IPS DF 19.7 (cell line): ENCODE measurements at places on chromosomes 2 and 18.

GRCh38 chr2:7454592-7454991 lies 537.4 kb downstream of the RNF144A start:
- DNase-seq, result no peak

GRCh38 chr18:24986666-24987302 lies 365.2 kb downstream of the ZNF521 start:
- no peak for DNase-seq

GRCh38 chr2:3290655-3291054 lies 87.0 kb downstream of the EIPR1 start:
- DNase-seq, result no peak

DNA sequence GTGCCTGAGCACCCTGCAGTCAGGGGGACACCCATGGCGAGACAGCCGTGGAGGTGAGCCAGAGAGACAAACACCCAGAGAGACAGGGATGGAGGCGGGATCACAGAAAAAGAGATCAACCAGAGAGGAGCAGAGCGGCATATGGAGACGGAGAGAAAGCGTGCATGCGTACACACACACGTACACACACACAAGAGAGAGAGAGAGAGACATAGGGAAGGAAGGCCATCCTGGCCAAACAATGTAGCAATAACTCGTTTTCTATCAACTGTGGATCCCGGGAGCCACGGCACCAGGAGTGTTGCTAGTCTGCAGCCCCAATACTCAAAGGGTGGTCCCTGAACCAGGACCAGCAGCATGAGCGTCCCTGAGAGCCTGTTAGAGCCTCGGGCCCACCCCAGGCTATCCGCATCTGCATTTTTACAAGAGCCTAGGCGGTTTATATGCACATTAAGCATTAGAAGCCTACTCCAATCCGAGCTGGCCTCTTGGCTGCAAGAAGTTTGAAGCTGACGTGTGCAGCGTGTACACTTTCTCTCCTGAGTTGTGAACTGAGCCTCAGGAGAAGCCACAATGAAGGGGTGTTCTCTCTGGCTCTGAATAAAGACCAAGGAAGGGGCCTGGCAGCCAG lies 50.1 kb upstream of the MYCN start:
- DNase-seq, result no peak

DNA sequence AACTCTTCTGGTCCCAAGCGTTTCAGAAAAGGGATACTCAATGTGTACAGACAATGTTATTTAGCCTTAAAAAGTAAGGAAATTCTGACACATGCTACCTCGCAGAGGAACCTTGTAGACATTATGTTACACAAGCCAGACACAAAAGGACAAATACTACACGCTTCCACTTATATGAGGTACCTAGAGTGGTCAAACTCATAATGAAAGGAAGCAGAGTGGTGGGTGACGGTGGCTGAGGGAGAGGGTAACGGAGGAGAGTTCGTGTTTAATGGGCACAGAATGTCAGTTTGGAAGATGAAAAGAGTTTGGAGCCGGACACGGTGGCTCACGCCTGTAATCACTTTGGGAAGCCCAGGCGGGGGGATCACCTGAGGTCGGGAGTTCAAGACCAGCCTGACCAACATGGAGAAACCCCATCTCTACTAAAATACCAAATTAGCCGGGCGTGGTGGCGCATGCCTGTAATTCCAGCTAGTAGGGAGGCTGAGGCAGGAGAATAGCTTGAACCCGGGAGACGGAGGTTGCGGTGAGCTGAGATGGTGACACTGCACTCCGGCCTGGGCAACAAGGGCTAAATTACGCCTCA lies 1.4 kb downstream of the MCM6 start:
- no peak for DNase-seq

GRCh38 chr2:199055336-199055735 lies 402.4 kb downstream of the SATB2 start:
- DNase-seq, result no peak

- no peak for DNase-seq
Measured at GRCh38 chr2:109214651-109215371, 85.8 kb downstream of the SH3RF3 start.

DNA sequence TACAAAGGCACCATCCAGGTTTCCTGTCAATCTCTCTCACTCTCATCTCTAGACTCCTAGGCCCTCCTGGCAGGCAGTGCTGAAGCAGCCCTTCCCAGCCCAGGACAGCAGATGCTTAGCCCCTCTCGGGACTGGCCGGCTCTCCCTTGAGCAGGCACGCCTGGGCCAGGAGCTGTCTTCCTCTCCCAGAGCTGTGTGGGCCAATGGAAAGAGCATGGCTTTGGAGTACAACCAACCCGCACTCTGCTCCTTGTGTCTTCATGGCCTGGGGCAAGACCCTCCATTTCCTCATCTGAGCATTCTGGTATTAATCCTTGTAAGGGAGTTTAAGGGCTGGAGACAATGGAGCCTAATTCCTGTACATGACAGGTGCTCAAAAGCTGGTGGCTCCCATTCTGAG lies 97.2 kb downstream of the CAPN13 start:
- no peak for DNase-seq

GRCh38 chr2:118856978-118857676 lies 9.7 kb upstream of the EN1 start:
- no peak for DNase-seq

- no peak for DNase-seq
Measured at GRCh38 chr2:239473211-239473805, 72.5 kb upstream of the HDAC4 start.

DNA sequence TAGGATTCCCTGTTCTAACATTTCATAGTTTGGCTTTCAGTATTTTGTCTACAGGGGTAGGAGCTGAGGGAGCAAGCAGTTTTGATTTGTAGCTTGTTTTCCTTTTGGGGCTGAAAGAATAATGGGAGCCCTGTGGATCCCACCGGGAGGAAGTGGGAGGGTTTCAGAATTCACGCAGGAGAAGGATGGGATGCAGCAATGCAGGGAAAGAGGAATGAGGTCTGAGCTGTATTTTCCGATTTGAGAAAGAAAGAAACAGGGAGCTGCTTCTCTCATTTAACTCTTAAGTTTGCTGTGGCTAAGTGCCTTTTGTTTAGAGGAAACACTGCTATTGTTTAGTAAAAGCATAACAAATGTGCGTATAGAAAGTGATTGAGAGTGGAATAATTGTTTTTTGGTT lies 141.0 kb downstream of the ADCYAP1 start:
- DNase-seq, result no peak

- no peak for DNase-seq
Measured at GRCh38 chr18:76827205-76828200, 5.1 kb downstream of the ZNF236 start.

DNA sequence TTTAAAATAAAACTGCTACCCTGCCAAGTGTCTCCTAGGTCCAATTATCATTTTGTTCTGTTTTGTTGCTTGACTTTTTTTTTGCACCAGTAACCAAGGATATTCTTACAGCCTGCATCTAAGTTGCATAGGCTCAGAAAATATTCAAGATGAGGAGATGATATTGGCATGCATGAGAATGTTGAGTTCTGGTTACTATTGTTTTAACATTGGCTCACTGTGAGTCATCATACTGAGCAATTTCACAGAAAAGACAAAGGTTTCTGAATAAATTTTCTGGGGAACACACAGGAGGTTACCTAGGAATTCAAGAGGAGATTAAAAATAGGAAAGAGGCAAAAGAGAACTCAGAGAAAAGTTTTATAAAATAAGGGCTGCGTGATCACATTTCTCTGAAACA lies 84.8 kb upstream of the POU3F3 start:
- DNase-seq, result no peak

DNA sequence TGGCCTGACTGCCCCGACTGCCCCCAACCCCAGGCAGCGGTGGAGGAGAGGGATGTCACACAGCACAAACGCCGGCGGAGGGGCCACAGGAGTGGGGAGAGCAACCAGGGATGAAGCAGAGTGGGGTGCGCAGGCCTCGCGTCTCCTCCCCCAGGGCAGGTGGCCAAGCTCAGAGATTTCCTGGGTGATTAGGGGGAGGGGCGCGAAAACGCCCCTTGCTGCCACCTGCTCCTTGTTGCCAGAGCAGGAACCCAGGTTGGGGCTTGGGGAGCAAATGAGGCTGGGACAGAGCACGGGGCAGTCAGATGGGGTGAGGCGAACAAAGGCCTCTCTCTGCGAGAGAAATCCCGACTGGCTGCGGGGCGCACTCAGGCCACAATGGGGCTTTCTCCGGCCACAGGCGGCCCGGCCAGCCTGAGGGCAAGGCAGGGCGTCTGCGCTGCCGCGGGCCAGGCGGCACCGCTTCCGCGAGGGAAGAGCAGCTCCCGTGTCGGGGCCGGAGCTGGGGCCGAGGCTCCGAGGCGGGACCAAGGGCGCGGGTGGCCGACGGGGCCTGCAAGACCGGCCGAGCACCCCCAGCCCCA lies 11.5 kb downstream of the TEX44 start:
- no peak for DNase-seq
